GM18507 (cell line): ENCODE measurements at places on chromosomes 6 and 20.

- no peak for DNase-seq
Measured at GRCh38 chr6:157715728-157716164, 107.3 kb upstream of the SNX9 start.

DNA sequence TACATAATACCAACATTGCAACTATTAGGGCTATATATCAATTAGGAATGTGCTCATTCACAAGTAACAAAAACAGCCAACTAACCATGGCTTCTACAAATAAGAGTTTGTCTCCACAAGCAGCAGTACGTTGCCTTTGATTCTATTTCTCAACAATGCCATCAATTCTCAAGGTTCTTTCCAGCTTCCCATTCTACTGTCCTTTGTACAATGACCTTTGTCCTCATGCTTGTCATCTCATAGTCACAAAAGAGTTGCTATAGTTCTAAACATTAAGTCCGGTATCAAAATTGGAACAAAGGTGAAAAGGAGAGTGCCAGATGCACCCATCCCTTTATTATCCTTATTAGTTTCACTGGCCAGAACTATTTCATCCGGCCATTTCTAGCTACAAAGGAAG lies 30.8 kb upstream of the IRAK1BP1 start:
- DNase-seq: no peak

GRCh38 chr20:41638456-41638855 lies 20.3 kb upstream of the CHD6 start:
- no peak for DNase-seq

DNA sequence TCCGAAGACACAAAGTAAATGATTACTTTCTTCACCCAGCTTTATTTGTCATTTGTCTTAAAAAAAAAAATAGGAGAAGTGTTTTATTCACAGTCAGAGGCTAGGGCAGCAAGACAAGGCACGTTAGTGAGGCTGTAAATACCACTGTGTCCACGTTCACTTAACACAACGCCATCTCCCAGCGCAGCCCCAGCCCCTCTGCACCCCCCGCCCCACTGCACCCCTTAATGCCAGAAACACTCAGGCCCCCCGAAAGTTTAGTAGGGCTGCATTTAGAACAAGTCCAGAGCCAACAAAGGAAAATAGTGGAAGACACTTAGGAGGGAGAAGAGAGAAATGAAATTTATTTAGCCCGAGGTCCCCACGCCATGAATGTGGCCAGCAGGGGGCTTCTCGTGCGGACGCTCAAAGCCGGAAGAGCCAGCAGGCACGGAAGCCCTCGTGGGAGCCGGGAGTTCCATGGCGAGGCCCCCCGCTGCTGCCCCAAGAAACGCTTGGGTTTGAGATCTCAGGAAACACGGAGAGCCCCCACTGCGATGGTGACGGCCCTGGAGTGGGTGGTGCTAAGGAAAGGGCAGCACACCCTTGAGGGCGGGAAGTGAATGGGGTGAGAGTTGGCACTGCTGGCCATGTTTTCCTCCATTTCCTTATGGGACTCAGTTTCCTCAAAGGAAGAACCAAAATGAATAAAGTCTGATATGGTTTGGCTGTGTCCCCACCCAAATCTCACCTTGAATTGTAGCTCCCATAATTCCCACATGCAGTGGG lies 50.2 kb downstream of the IYD start:
- peak; percentile 43 for DNase-seq

GRCh38 chr20:23622839-23623343 lies 14.9 kb downstream of the CST3 start:
- DNase-seq: no peak

- no peak for DNase-seq
Measured at GRCh38 chr6:169473663-169474062, 220.0 kb upstream of the THBS2 start.

DNA sequence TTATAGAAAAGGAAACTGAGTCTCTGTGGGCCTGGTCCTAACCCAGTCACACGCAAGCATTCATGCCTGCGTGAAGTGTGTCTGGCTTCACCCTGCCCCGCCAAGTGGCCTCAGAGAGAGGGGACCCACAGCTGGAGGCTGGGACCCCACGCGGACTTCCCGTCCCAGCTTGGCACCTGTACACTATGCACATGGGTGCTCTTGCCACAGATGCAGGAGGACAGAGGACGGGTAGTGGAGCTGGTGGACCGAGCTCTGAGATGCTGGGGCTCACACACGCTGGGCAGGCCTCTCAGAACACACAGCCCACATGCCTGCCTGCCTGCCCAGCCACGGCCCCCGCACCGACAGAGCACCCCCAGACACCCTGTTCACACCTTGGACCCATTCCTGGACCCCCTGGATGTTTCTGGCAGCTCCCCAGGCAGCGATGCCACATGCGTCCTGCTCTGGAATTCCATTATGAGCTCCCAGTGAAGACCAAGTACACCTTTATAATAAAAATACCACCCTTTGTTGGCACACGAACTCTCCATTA lies 24.9 kb upstream of the SMOC2 start:
- no peak for DNase-seq

DNA sequence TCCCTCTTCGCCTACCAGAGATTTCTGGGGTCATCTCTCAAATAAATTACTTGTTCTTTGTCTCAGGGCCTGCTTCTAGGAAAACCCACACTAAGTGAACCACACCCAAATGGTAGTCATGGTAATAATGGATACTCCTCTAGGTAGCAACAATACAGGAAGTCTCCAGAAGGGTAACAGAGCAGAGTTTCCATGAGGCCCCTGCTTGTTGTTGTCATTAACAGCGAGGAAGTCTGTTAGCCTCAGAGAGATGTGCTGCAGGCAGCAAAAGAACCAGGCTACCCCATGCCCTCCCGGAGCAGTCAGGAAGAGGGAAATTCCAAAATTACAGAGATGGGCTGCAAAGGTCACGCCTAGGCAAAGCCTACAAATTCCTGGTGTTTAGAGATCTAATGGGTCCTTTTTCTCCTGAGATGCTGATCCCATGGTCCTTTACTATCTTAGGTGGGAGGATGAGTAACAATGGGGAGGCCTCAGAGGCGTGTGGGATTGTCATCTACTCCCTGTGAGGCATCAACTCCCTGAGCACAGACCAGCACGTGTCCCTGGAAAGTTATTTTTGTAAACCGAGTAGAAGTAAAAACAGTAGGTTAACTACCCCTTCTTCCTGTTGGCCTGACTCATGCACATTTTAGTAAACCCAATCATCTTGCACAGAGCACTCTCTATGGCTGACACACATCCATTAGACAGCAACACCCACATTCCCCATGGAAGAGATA lies 10.1 kb downstream of the ISM1 start:
- DNase-seq: no peak

- no peak for DNase-seq
Measured at GRCh38 chr6:110822249-110822648, 7.0 kb upstream of the CDK19 start.

GRCh38 chr6:106527979-106528378 lies 101.3 kb downstream of the RTN4IP1 start:
- no peak for DNase-seq

DNA sequence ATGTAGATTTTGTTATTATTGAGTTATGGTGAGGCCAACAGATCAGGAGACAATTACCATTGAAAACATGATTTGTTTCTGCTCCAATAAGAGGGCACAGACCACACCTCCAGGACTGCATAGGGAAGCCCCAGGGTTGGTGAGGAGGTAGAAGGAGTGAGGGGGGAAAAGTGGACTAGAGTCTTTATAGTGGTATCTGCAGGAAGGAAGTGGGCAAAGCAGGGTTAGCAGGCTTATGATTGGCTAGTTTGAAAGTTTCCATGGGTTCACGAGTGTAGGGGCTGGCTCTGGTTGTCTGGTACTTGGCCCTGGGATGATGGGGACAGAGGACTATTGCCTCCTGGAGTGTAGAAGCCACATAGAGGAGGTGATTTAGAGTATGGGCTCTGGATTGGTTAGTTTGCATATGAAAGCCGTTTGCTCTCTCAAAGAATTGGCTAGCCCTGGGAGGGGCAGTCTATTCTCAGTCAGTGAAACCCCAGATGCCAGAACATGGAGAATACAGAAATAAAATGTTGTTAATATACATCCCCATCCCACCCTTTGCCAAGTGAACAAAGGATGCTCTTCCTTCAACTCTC lies 156.6 kb downstream of the KLHL32 start:
- no peak for DNase-seq
